ENCODE measurements at places on chromosomes 6 and 20.

DNA sequence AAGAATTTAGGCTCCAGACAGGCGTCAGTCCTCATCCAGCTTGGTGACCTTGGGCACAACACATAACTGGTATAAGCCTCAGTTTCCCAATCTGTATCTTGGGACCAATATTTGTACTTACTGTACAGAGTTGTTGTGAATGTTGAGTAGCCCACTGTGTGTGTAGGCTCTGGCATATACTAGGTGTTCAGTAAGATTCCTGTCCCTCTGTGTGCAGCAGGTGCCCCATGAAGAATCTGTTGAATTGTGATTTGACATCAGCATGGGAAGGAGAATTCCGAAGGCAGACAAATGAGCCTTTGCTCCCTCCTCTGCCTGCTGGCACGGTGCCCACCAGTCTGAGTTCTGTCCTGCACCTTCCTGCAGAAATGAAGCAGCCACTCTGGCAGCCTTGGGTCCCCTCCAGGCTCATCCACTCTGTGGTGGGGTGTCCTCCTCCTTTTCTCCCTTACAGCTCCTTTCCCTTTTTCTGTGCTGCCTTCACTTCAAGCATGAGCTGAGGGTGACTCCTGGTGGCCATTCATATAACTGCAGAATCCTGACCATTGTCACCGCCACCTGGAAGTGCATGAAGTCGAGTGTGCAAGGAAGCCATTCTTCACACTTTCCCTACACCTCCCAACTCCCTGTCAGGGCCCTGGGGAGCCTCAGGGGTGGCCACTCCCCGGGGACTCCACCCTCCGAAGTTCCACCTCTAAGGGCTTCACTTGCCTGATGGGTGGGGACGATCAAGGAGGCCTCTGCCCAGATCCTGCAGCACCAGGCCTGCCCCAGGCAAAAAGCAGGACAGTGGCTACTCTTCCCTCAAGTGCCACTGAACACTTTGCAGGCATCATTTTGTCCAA is 48.2 kb downstream of the MRPL14 start:
- DNase-seq: peak; percentile 65

DNA sequence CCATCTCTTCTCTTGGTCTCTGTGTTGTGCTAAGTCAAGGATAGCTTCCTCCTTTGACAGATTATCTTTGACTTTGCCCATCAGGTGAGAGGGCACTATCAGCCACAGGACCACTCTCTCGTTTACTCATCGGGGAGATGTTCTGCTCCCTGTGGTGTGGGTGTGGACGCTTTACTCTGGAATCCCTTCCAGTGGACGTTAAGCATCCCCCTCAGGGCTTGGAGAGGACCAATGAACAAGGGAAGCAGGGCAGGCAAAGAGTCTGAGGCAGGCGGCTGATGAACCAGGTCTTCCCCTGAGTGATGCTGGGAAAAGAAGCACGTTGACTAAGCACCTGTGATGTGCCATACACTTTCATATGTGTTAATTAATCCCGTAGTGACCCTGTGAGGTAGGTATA is 21.0 kb upstream of the RNF24 start:
- DNase-seq: no peak

DNA sequence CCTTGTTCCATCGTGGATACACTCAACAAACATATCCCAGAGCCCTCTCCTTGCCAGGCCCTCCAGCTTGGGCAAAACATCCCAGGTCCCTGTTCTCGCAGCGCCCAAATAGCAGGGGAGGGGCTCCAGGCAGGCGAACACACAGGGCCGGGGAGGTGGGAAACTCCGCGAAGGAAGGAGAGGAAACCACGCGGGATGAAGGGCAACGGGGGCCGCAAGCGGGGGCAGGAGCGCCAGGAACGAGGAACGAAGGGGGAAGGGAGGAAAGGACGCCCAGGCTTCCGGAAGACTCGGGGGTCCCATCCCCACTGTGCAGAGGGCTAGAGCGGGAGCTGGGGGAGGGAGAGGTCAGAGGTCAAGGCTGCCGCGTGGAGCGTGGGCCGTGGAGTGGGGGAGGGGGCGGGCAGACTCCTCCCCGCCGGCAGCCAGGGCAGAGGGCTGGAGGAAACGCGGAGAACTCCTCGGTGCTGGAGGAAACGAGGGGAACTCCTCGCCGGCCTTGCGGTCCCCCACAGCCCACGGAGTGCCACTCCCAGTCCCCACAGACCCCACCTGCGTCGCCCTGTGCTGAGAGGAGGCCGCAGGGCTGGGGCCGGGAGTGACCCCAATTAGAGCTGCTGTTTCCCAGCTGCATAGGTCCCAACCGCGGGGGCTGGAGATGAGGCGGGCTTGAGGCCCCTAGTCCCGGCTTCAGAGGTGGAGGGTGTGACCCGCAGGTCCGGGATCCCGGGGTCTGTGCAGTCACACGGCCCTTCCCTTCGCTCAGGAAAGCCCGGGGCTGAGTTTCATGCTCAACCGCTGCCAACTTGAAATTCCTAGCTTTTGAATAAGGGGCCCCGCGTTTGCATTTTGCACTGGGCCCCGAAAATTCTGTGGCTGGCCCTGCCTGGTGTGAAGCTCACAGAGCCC is 1.2 kb upstream of the RBM38 start:
- DNase-seq: no peak

DNA sequence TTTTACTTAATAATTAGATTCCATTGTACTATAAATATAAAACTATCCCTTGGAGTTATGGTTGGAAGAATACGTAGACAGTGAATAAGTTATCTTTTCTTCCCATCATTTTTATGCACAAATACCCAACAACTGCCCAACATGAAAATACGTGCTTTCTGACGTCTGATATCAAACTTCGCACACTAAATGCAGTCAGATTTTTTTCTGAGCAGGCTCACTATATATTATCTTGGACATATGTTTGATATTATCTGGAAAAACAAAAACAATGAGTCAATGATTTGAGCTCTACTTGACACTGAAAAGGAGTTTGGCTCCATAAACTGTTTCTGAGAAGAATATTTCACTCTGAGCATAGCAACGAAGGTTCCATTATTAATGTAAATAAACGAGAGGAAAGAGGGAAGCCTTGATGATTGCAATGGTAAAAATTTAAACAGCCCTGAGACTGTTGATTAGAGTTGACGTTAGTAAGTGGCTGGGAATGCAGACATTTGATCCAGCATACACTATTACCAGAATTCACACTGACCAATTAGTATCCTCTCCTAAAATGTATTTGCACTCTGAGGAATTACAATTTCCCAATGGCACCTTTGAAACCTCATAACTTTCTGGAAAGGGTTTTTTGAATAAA is 1090.0 kb downstream of the EPHA7 start:
- DNase-seq: no peak

- no peak for DNase-seq
Observed at GRCh38 chr6:34043359-34043758, 102.5 kb downstream of the GRM4 start.

DNA sequence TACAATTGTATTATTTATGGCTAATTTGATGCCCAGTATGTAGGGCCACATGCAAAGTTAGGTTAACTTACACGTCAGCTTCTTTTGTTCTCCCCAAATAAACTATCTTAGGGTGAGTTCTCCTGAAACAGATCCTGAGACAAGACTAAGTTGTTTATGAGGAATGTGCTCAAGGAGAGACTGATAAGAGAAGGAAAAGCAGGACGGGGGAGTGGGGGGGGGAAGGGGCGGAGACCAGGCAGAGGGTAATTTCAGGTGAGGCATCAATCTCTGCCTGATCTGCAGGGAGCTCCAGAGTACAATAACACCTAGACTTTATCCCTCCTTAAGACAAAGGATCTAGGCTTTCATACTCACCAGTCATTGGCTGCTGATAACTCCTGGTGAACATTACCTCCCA is 220.6 kb upstream of the BTBD3 start:
- DNase-seq: no peak

DNA sequence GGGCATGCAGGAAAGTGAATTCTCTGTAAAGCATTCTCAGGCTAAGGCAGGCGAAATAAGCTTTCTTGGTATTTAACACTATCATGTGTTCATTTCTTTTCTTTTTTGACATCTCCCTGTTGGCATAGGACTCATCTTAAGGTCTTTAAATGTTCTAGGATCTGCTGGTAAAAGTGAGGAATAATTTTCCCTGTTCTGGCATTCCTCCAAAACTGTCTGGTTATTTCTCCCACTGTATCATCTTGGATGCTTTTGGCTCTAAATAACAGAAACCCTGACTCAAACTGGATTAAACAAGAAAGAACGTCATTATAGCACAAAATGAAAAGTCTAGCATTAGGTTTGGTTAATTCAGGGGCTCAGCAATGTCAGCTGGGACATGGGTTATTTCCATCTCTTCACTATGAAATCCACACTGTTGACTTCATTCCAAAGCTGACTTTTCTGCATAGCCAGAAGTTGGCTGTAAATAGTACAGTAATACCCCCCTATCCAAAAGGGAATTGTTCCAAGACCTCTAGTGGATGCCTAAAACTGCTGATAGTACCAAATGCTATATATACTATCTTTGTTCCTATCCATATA is 37.9 kb upstream of the SNAP25 start:
- DNase-seq: no peak

DNA sequence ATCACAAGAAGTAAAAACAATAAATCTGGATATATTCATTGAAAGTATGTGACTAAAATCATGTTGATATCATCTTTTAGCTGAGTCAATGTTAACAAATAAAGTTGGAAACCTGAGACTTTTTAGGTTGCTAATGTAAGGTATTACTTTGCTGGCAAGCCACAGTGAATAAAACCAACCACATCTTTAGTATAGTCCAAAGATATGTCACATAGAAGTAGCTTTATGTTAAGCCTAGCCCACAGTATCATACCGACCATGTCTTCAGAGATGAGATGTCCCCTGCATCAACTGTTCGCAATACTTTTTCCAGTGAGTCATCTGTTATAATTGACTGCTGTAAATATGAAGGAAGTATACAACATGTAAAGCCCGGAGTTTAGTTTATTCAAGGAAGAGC is 107.6 kb upstream of the MCHR2 start:
- no peak for DNase-seq

- no peak for DNase-seq
Observed at GRCh38 chr20:3758566-3758965, 9.0 kb downstream of the ADISSP start.

- no peak for DNase-seq
Observed at GRCh38 chr6:133004304-133004884, 190.0 kb downstream of the RPS12 start.

- DNase-seq: no peak
Observed at GRCh38 chr20:61801428-61801827, 264.3 kb downstream of the TAF4 start.

GRCh38 chr6:82182756-82183155 is 64.8 kb downstream of the IBTK start:
- no peak for DNase-seq

DNA sequence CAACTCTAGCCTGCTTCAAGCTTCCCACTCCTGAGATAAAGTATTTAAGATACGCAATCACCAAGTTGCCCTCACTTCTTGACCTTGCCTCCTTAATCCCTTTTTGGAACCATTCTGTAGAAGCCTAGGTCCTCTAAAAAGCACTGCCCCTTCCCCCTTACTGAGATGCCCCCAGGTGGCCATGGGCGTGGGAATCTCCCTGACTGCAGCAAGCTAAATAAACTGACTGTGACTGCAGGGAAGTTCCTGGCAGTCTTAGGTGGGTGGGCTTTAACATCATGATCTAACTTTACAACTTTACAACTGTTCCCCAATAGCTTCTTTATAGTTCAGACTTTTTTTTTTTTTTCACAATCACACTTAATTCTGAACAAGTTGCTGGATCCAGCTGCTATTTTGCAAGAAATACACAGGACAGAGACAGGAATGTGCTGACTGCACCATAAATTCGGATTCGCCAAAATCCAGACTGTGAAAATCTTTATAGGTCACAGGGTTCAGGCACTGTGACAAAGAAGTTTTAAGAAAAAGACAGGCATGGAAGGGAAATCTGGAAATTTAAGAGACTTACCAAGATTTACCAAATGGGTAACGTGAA is 344.2 kb upstream of the SULF2 start:
- no peak for DNase-seq

GRCh38 chr20:63295846-63296245 is 2.9 kb downstream of the COL20A1 start:
- DNase-seq: no peak

GRCh38 chr6:47631269-47631772 is 67.1 kb upstream of the ADGRF4 start:
- DNase-seq: no peak

DNA sequence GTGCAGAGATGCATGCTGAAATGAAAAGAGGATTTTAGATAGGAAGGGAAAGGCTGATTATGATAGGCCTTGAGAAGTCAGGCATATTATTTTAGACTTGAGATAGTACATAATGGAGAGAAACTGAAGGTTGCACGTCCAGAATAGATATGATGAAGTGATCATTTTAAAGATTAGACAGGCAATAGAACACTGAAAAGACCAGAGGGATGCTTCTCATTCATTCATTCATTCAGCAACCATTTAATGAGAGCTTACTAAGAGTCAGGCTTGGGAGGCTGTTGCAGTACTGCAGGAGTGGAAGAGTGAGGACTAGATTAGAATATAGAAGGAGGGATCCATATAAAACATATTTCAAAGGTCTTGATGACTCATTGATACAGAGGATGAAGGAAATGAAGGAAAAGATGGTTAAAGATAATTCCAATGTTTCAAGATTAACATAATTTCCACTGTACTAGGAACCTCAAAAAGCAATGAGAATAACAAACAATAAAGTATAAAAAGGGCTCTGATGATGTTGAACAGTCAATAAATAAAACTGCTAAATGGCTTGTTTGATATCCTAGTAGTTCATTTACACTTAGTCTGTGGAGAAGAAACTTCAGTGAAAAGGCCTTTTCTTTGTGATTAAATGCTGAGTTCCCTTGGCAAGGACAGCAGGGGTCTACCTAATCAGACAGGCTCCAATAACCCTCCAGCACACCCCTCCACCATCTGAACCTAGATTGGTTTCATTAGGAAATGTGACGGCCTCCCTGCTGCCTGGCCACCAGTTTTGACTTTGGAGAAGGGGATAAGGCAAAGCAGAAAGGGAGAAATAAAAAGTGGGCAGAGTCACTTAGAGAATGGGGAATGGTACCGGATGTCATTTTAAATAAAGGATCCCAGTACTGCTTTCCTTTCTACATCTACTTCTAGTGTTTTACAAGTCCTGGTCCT is 5.3 kb upstream of the FBXO9 start:
- no peak for DNase-seq

DNA sequence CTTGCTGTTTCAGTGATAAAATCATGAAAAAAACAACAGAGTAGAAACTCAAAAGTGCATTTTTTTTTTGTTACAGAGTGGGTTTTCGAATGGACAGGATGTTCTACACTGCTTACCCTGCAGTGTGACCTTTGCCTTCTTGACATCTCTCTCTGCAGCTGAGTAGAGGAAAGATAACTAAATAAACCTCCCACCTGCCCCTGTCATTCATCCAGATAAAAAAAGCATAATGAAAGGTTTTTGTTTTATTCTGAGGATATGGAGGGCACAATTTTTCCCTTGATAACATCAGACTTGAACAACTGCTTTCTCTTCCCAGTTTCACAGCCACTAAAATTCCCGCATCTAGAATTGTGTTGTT is 193.6 kb upstream of the FOXQ1 start:
- no peak for DNase-seq

Data from head of caudate nucleus (tissue), 42 donors.